ENCODE measurements at places on chromosomes 6 and 20.
A peak's percentile ranks its signal among the peaks of the same experiment; 100 is the strongest.

DNA sequence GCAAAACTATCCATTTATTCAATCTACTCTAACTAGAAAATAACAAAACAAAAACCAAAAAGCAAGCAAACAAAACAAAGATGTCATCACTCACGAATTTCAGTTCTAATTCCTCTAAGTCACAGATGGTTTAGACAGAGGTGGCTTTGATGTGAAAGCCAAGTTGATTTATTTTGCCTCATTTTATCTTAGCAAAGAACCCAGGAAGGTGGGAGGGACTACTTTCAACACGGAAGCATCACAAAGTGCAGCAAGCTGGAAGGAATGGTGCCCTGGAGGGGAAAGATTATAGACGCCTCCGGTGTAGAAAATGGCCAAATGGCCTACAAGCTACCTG lies 88.4 kb downstream of the LAMP5 start:
- no peak for DNase-seq

- DNase-seq = no peak
Observed at GRCh38 chr6:1123386-1124375, 188.2 kb upstream of the FOXQ1 start.

- DNase-seq = no peak
Observed at GRCh38 chr20:32855387-32855786, 3.3 kb upstream of the EFCAB8 start.

DNA sequence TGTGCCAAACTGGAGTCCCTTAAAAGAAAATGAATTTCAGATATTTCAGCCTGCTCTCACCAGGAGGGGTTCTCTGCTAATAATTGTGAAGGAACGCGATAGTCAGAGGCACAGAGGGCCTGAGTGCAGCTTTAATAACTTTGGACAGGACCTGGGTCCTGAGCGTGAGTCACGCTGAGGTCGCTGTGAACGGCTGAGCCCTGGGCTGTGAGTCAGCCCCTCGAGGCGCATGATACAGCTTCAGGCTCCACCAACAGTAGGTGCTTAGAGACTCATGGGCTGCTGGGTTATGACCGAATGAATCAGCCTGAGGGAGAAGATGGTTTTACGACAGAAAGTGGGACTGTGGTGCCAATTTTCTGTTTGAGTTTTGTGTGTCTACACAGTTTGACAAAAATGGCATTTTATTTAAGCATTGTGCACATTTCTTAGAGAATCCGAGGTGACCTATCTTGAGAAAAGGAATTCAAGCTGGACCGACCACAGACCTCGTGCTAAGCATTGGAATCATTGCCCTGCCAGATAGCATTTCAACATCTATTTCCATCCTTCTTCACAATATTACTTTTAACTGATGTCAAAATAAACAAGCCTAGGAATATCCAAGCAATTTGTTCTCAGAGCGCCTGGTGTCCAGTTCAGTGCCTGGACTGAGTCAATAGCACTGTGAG lies 183.0 kb downstream of the THBS2 start:
- peak; percentile 98 for DNase-seq

DNA sequence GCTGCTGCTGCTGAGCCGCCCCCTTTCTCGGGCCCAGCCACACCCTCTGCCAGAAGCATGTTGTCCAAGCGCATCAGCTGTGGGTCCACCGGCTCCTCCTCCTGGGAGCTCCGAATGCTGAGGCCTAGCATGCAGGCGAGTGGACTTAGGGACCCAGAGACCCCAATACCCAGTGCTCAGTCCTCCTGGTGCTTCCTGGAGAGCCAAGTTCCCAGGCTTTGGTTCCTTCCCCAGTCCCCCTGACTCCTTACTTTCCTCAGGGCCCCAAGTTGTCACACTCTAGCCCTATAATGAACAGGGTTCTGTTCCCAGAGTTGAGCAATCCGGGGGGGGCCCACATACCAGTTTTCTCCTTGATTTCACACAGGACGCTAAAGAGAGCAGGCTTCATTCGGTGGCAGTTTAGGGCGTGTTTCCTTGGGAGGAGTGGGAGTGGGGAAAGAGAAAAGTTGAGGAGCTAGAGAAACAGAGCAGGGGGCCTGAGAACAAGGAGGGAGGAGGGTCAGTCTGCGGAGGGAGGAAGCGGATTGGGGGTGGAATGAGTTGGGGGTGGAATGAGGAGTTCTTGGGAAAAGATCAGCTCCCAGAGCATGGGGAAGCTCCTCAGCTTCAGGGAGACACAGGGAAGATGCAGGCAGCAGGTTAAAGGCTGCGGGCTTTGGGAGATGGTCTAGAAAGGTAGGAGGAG lies 1.5 kb downstream of the PBX2 start:
- DNase-seq = peak; percentile 68

- no peak for DNase-seq
Observed at GRCh38 chr20:17733767-17734304, 34.1 kb downstream of the BANF2 start.
